Frontal cortex (tissue), 4 donors: ENCODE measurements at places on chromosomes 5 and 9.

DNA sequence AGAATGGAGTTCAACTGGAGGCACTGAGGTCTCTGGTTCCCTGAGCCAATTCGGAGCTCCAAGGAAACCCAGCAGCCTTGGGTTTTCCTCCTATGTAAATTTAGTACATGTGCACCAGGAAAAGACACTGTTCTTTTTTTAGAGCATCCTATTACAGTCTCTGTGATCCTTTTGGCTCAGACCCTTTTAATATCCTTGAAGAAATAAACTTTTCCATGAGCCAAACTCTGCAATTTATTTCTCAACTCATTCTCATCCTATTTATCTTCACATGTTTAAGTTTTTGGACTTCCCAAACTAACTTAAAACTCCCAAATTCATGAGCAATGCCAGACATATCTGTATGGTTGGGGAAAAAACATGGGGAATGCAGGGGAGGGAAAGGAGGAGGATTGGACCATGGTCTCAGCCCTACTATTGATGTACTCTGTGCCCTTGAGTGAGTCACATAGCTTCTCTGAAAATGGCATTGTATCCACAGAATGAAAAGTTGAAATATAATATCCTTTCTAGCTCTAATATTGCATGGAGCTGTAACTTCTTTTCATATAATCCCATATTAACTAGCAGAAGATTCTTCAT, 76.6 kb downstream of the PAPPA start:
- no peak for DNase-seq

- DNase-seq: no peak
Observed at GRCh38 chr5:180173198-180173544, 35.8 kb downstream of the RASGEF1C start.

- DNase-seq: no peak
Observed at GRCh38 chr5:31027721-31028120, 165.8 kb upstream of the CDH6 start.

DNA sequence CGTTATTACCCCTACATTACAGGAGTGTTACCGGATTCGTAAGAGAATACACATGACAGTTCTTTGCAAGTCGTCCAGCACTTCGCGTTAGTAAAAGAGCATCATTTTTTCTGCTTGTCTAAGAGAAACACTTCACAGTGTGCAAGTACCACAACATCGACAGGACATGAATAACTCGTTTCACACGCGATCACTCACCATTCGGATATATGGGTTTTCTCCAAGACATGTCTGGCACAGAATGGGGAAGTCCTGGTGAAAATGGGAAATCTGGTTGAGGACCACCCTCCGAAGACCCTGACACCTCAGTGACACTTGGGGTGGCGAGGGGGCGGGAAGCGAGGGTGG, 642 bp downstream of the RBM22 start:
- no peak for DNase-seq

DNA sequence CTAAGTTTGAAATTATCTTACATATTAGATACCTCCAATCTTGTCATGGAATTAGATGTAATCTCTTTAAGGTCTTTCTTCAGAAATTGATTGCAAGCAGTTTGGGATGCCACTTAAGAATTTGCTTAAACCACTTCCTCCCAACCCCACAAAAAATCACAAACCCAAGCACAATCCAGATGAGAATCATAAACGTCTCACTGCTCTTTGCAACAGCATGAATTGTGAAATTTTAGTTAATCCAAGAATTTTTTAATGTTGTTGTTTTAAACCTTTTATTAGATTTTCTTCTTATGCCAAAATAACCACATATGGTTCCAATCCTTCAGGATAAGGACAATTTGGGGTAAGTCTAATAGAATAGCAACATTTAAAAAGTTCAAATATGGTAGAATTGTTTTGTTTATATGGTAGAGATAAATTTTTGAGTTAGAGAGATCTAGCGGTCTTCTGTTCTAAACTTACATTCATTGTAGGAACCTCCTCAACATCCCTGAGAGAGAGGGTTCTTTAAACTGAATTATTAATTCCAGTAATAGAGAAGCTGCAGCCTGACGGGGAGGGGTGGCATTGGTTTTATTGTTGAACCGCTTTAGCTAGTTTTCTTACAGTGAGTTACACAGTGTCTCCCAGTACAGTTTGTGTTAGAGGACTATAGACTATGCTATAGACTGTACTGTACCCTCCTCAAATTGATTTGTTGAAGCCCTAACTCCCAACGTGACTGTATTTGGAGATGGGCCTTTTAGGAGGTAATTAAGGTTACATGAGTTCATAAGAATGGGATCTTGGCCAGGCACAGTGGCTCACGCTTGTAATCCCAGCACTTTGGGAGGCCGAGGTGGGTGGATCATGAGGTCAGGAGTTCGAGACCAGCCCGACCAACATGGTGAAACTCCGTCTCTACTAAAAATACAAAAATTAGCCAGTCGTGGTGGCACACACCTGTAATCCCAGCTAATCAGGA, 24.8 kb upstream of the IL6ST start:
- no peak for DNase-seq

DNA sequence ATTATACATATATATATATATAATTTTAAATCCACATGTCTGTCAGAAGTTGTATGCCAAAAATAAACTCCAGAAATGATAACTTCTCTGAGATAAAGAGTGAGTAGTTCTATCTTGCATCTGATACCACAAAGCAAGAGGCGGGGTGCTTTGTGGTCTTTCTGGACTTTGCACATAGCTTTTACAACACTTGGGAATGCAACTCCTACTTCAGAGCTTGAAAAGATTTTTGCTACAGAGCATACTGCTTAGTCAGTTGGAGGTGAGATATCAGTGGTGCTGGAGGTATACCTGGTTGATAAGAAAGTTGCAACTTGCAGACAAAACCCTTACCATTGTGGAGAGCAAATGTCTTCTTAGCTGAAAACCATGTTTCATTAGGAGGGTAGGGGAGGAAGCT, 1384.5 kb upstream of the NUDT12 start:
- no peak for DNase-seq

- DNase-seq: no peak
Observed at GRCh38 chr9:89468281-89468960, 29.5 kb downstream of the SEMA4D start.

- DNase-seq: peak; percentile 55
Observed at GRCh38 chr5:172860520-172861443, 26.7 kb downstream of the ERGIC1 start.

DNA sequence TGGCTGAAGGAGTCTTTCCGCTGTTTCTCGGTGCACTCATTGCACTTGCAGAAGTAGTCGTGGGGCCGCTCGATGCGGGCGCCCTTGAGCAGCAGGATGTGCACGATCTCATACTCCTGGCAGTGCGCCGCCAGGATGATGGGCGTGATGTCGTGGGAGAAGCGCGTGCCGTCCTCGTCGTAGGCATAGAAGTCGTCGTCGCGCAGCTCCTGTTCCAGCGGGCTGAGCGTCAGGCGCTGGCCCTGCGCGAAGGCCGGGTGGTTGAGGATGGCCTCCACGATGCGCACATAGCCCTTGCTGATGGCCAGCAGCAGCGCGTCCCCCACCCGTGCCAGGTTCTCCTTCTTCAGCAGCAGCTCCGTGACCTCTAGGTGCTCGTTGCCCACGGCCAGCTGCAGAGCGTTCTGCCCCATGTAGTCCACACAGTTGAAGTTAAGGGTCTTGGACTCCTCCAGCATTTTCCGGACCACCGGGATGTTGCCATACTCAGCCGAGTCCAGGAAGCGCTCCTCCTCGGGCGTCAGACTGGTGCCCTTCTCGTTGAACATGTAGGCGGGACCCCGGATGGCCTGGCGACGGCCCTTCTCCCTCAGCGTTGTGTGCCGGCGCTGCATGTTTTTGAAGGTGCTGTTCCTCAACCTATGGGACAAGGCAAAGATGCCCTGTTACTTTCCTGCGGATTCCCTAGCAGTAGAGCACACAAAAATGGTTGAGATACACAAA, 8.4 kb downstream of the TRPC7 start:
- DNase-seq: no peak
